ENCODE measurements at places on chromosomes 13 and 19. TPM values are rescaled to one million over a fixed set of nuclear protein-coding genes. Genes with fewer than 3 reads are reported as not detected.

DNA sequence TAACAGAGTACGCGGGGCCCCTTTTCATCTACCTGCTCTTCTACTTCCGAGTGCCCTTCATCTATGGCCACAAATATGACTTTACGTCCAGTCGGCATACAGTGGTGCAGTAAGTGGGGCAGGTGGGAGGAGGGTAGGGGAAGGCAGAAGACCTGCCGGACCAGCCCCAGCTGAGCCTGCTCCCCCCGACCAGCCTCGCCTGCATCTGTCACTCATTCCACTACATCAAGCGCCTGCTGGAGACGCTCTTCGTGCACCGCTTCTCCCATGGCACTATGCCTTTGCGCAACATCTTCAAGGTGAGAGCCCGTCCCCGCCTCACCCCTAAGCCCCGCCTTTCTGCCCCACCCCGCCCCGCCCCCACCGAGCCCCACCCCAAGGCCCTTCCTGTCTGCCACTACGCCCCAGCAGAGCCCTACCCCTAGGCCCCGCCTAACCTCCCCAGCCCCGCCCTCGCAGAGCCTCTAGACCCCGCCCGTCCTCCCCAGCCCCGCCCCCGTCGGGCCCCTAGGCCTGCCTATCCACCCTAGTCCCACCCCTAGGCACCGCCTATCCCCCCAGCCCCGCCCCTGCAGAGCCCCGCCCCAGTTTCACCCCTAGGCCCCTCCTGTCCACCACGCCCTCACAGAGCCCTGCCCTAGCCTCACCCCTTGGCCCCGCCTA lies 7.7 kb downstream of the NDUFB7 start:
- DNase-seq: peak; percentile 52
- no peak overlapping the region for H3K4me3 ChIP-seq
- no peaks in the 10 kb centered on the region for H3K36me3 ChIP-seq
- no peak overlapping the region for H3K27ac ChIP-seq

GRCh38 chr13:68046903-68047302 lies 816.8 kb upstream of the PCDH9 start:
- no peaks in the 10 kb centered on the region for H3K36me3 ChIP-seq
- no peaks in the 10 kb centered on the region for H3K27me3 ChIP-seq
- H3K4me1 ChIP-seq: peaks cover 7% of the 10 kb centered on the region
- no peak overlapping the region for H3K4me3 ChIP-seq
- DNase-seq: no peak
- no peak overlapping the region for H3K27ac ChIP-seq

- H3K4me1 ChIP-seq: no peaks in the 10 kb centered on the region
- no peaks in the 10 kb centered on the region for H3K36me3 ChIP-seq
- DNase-seq: no peak
- no peak overlapping the region for H3K27ac ChIP-seq
- peak overlapping the region; percentile 54 for H3K4me3 ChIP-seq
- H3K27me3 ChIP-seq: peaks cover 18% of the 10 kb centered on the region
These were observed 1.9 kb downstream of the CDC42EP5 start for GRCh38 chr19:54470991-54471782.

DNA sequence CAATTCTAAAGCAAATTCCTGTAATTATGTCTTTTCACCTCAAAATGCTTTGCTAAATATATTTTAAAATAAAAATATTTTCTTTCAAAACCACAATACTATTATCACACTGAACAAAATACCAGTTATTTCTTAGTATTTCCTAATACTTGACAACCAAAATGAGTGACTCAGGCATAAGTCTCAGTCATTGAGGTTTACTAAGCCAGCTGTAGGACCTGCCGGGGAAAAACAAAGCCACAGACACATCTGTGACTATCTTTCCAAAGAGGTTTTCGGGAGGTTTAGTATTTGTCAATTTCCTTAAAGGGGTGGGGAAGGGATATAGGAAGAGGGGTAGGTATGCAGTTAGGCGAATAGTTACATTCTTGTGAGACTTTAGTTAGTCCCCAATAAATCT lies 3.2 kb upstream of the ZNF235 start:
- H3K27me3 ChIP-seq: peaks cover 2% of the 10 kb centered on the region
- DNase-seq: no peak
- no peak overlapping the region for H3K4me3 ChIP-seq
- no peak overlapping the region for H3K27ac ChIP-seq
- peaks cover 2% of the 10 kb centered on the region for H3K4me1 ChIP-seq
- peaks cover 13% of the 10 kb centered on the region for H3K36me3 ChIP-seq

- no peak overlapping the region for H3K4me3 ChIP-seq
- H3K4me1 ChIP-seq: peaks cover 1% of the 10 kb centered on the region
- peaks cover 5% of the 10 kb centered on the region for H3K36me3 ChIP-seq
These were observed 54.9 kb downstream of the COLGALT1 start for GRCh38 chr19:17610384-17610783.

DNA sequence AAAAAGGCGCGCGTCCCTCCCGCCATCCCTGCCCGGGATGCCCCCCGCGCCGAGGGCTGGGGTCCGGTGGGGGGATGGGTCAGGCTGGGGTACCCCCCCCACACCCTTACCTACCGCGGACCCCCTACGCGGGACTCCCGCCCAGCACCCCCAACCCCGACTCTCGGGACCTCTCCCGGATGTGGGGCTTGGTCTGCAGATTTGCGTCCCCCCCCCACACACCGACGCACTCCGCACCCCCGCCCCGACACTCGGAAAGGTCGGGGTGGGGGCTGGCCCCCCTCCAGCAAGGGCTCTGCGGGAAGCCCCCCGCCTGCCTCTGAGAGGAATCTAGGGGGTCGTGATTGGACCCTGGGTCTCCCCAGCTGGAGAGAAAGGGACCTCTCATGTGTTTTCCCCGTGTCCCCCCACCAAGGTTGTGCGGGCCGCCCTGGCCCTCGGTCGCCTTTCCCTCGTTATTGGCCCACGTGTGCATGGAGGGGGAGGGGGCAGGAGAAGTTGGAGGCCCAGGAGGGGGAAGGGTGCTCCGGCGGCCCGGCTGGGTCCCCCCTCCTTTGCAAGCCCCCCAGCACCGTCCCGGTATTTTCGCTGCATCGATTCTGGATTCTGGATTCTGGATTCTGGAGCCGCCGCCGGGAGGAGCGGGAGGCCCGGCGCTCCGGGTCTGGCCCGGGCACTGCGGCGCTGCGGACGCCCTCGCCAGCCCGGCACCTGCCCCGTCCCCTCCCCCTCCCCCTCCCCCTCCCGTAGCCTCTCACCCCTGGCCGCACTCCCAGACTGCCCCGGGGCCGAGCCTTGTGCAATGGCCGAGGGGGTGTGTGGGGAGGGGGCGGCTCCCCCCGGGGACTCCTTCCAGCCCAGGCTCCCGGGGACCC lies 607 bp downstream of the NFIC start:
- no peak for DNase-seq
- no peak overlapping the region for H3K27ac ChIP-seq
- peaks cover 2% of the 10 kb centered on the region for H3K4me1 ChIP-seq
- peaks cover 55% of the 10 kb centered on the region for H3K27me3 ChIP-seq
- H3K4me3 ChIP-seq: no peak overlapping the region

GRCh38 chr19:49570138-49570856 lies 10.1 kb downstream of the NOSIP start:
- H3K27ac ChIP-seq: peak overlapping the region; percentile 79
- H3K27me3 ChIP-seq: no peaks in the 10 kb centered on the region
- H3K4me3 ChIP-seq: peak overlapping the region; percentile 63
- peaks cover 21% of the 10 kb centered on the region for H3K4me1 ChIP-seq

GRCh38 chr13:102779436-102780159 lies 6.0 kb upstream of the TEX30 start:
- peaks cover under 1% of the 10 kb centered on the region for H3K4me1 ChIP-seq
- peaks cover 17% of the 10 kb centered on the region for H3K36me3 ChIP-seq
- no peak overlapping the region for H3K27ac ChIP-seq
- DNase-seq: no peak
- H3K4me3 ChIP-seq: no peak overlapping the region
- peaks cover 5% of the 10 kb centered on the region for H3K27me3 ChIP-seq

DNA sequence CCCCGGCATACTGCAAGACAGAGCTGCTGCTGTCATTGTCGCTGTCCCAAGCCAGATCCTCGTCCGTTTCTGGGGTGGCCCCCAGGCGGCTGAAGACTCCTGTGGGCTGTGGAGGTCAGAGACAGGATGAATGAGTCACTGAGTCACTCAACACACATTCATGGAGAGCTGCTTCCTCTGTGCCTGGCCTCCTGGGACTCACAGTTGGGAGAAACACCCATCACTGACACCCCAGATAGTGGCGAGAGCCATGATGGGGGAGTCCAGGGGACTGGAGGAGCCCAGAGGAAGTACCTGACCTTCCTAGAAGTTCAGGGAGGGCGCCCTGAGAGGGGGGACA lies 26.0 kb downstream of the C19orf47 start:
- H3K36me3 ChIP-seq: no peaks in the 10 kb centered on the region
- no peak overlapping the region for H3K4me3 ChIP-seq
- peaks cover 2% of the 10 kb centered on the region for H3K27me3 ChIP-seq
- no peak for DNase-seq
- no peaks in the 10 kb centered on the region for H3K4me1 ChIP-seq

DNA sequence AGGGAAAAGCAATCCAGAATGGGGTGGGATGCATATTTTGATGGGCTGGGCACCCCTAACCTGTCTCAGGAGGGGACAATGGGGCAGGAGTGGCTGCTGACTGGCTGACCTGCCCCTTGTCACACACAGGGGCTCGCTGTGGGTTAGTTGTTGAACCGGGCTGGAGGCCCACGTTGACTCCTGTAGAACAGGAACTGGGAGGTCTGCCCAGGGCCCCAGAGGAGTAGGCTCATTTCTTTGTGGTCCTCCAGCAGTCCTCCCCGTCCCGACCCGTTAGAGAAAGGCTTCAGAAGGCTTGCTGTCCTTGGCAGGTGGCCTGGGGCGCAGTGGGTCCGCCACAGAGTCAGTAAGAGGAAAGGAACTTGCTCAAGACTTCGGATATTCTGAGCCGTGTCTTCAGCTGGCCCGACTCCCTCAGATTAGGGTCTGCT lies 70.1 kb downstream of the COL4A1 start:
- no peaks in the 10 kb centered on the region for H3K27me3 ChIP-seq
- peaks cover 8% of the 10 kb centered on the region for H3K4me1 ChIP-seq
- H3K27ac ChIP-seq: no peak overlapping the region
- no peak for DNase-seq
- H3K4me3 ChIP-seq: no peak overlapping the region

- H3K27ac ChIP-seq: no peak overlapping the region
- H3K4me1 ChIP-seq: peaks cover 5% of the 10 kb centered on the region
- H3K4me3 ChIP-seq: no peak overlapping the region
These were observed 4.6 kb downstream of the PPP5C start for GRCh38 chr19:46351241-46352041.

GRCh38 chr19:5536337-5536894 lies 31.3 kb downstream of the TINCR start:
- peaks cover 7% of the 10 kb centered on the region for H3K4me1 ChIP-seq
- peak; percentile 84 for DNase-seq
- H3K27me3 ChIP-seq: peaks cover 9% of the 10 kb centered on the region

DNA sequence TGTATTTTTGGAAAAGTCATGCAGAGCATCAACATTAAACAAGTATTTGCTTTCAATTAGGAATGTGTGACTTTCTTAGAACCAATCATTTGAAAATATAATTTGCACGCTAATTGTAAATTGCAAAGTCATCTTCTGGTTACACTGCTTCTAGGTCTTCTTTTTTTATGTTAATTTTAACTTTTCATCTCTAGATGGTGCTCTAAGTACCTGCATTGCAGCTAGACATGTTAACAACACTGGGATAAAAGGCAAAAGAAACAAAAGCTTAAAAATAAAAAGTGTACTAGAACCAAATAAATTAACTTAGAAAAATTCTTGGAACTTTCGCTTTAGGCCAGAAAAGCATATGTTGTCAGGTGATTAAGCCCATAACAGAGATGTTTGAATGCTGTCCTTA lies 2758.2 kb downstream of the PCDH9 start:
- H3K27ac ChIP-seq: no peak overlapping the region
- H3K4me3 ChIP-seq: no peak overlapping the region
- H3K36me3 ChIP-seq: peaks cover 5% of the 10 kb centered on the region
- H3K4me1 ChIP-seq: peaks cover 13% of the 10 kb centered on the region

DNA sequence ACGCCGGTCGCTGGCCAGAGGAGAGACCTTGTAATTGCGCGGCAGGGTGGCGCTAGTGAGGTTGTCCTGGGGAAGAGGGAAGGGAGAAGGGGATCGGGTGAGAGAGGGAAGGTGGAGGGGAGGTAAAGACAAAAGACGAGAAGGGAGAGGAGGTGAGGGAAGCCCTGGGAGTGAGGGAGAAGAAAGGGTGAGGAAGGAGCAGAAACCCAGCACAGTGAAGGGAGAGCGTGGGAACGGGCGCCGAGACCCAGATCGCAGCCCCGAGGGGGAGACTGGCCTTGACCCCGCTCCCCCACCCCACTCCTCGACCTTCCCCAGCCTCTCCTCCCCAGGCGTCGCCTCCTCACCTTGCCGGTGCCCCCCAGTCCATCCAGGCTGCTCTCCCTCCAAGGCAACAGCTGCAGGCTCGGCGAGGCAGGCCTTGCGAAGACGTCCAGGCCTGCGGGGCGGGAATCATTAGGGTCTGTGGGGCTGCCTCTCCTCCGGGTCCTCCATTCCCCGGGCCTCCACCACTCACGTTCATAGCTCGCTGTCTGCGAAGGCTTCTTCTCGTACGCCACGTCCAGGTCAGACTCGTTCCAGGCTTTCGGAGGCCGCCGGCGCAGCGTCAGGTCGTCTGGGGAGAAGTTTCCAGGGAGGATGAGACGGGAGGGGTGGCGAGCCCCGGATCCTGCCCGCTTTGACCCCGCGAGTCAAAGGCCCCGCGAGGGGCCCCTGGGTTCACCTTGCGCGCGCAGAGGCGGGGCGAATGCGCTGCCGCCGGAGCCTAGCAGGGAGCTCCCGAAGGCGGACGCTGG lies 8.8 kb downstream of the PPP1R13L start:
- no peak overlapping the region for H3K27ac ChIP-seq
- H3K4me1 ChIP-seq: peaks cover 3% of the 10 kb centered on the region
- H3K36me3 ChIP-seq: no peaks in the 10 kb centered on the region
- DNase-seq: peak; percentile 75
- peaks cover 14% of the 10 kb centered on the region for H3K27me3 ChIP-seq
- no peak overlapping the region for H3K4me3 ChIP-seq

DNA sequence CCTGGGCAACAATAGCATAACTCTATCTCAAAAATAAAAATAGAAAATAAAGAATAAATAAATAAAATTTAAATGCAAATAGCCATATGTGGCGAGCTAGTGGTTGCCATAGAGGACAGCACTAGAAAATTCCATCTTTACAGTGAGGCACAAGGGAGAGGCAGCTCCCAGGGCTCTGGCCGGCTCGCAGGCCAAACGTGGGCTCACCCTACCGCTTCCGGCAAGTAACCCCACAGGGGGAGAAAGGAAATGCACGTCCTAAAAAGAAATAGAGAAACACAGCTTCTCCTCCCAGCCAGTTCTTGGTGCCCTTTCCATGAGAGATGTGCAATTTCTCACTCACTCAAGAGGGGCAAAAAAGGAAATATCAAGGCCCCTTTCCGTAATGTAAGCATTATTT lies 12.4 kb upstream of the GRWD1 start:
- H3K27ac ChIP-seq: no peak overlapping the region
- H3K4me1 ChIP-seq: no peaks in the 10 kb centered on the region
- H3K4me3 ChIP-seq: no peak overlapping the region
- peaks cover 2% of the 10 kb centered on the region for H3K27me3 ChIP-seq

- peaks cover 4% of the 10 kb centered on the region for H3K27me3 ChIP-seq
- no peaks in the 10 kb centered on the region for H3K36me3 ChIP-seq
- DNase-seq: no peak
- H3K27ac ChIP-seq: no peak overlapping the region
These were observed 8.6 kb upstream of the SLC7A9 start for GRCh38 chr19:32877977-32878745.

GRCh38 chr13:113741191-113741668 lies 17.8 kb upstream of the TMEM255B start:
- no peak for DNase-seq
- no peak overlapping the region for H3K4me3 ChIP-seq
- peaks cover 14% of the 10 kb centered on the region for H3K4me1 ChIP-seq
- no peak overlapping the region for H3K27ac ChIP-seq

Gene ZNF772
- total RNA-seq: 33.2 TPM

Gene CYP2A6
- total RNA-seq: not detected

Gene CGB1
- not detected for total RNA-seq

Gene ZNF726
- total RNA-seq: 11.5 TPM

Gene IQCN
- total RNA-seq: 23.6 TPM

Gene NAPSA
- 0.88 TPM for total RNA-seq

Gene ZNF738
- 80.3 TPM for total RNA-seq

Gene KCTD15
- total RNA-seq: 53.4 TPM

Gene ATP4B
- not detected for total RNA-seq

Gene NAPA
- 262 TPM for total RNA-seq

All from glutamatergic neuron (in vitro differentiated cells).